ENCODE measurements at places on chromosomes 6 and 20.

- no peak for DNase-seq
Measured at GRCh38 chr20:49983848-49984408, 1.1 kb downstream of the SNAI1 start.

DNA sequence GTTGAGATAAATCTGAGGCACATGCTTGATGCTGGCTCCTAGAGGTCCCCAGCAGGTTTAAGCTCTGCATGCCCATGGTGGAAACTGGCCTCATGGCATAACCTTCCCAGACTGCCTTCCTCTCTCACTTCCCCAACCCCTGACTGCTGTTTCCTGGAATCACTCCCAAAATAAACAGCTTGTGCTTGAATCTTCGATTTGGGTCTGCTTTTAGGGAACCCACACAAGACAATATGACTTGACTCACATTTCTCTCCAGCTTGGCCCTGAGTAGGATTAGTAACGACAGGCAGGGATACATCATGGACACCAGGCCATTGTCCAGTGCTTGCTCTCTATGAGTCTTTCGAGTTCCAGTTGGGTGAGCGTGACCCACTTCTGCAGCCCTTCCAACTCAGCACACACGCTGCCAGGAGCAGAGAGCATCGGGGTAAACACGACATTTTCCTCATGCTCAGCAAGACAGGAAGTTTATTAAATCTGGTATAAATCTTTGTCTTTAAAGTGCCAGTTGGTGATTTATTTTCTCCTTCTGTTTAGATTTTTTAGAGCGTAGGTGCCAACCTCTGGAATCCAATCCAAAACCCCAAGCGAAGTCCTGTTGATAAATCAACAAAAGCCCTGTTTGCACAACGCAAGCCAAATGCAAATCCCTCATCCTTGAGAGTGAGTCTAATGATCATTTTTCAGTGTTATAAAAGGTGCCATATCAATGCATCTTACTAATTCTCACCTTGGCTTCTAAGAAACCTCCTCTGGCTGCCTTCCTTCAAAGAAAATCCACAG lies 135.0 kb downstream of the FOXA2 start:
- DNase-seq, result no peak

- no peak for DNase-seq
Measured at GRCh38 chr6:41358503-41358902, 23.1 kb downstream of the NCR2 start.

- DNase-seq, result no peak
Measured at GRCh38 chr6:137638926-137639706, 144.9 kb upstream of the OLIG3 start.

DNA sequence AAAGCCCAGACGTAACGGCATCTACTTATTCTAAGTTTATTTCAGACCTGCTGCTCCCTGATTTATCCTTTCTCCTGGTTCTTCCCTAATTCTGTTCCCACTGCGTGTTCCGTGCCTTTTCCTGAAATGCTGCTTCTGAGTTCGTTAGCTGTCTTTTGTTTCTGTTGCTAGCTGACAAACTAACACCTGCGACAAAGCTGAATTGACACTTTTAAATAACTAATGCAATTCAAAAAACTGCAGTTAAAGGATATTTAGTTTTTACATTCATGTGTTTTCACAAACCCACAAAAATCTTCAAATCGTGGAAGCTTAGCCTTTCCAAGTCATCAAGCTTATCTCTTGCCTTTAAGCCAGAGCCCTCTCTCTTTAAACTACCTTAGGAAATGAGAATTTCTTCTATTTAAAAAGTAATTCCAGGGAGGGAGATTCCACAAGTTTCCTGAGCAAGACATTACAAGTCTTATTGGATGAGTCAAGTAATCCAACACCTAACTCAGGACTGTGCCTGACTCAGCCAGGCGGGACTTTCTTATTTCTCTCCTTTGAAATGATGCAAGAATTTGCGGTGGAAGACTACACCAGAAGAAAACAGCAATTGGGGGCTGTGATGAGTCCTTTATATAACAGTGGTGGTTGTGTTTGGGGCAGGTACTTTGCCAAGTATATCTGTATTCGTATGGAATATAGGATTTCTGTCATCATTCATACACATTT lies 6.3 kb downstream of the ADTRP start:
- peak; percentile 78 for DNase-seq

DNA sequence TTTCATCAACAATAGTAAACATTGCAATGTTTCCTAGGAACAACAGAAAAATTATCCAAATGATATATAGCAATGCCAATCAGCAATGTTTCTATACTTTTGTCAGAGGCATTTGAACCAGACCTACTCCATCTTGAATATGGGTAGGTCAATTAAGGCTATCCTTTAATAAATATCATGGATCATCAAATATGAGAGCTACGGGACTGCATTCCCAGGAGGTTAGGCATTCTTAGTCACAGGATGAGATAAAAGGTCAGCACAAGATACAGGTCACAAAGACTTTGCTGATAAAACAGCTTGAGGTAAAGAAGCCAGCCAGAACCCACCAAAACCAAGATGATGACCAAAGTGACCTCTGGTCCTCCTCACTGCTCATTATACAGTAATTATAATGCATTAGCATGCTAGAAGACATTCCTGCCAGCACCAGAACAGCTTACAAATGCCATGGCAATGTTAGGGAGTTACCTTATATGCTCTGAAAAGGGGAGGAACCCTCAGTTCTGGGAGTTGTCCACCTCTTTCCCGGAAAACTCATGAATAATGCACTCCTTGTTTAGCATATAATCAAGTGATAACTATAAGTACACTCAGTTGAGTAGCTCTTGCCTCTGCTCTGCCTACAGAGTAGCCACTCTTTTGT lies 8.6 kb upstream of the SERPINB6 start:
- DNase-seq, result no peak

- no peak for DNase-seq
Measured at GRCh38 chr6:151340219-151340978, 51.0 kb downstream of the ZBTB2 start.

GRCh38 chr6:37131104-37131959 lies 38.6 kb upstream of the PIM1 start:
- no peak for DNase-seq

GRCh38 chr6:44309092-44309491 lies 4.1 kb downstream of the AARS2 start:
- peak; percentile 88 for DNase-seq

DNA sequence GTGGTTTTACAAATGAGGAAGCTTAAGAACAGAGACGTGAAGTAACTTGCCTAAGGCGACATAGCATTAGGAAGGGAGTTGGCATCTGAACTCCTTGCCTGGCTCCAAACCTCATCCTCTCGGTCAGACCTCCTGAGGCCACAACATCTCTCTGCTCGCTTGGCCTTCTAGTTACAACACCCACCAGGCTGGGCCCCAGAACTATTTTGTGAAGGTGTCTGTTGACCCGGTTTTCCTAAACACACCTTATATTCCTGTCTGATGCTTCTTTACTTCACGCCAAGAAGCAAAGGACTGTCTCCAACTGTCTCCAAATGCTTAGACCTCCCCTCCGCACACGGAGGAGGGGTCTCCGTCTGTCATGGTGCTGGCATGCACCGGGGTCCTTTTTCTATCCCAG lies 326.6 kb downstream of the THBS2 start:
- DNase-seq, result no peak

DNA sequence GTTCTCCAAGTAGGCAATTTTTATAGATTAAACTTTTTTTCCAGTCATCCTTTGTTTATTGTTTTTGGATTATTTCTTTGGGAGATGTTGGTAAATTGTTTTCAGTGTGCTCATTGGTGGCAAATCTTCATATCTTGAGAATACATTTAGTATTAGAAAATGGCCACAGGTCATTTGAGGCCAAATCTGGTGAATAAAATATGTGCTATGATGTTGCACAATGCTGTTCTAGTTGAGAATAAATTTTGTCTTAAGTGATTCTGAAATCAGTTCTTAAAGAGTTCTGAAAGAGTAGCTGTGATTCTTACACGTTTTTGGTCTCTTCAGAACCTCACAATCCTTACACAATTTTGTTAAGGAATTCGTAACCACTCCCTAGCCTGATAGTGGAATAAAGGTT lies 20.1 kb downstream of the CDKAL1 start:
- DNase-seq, result no peak

- no peak for DNase-seq
Measured at GRCh38 chr6:21941926-21942325, 348.4 kb downstream of the SOX4 start.

- DNase-seq, result no peak
Measured at GRCh38 chr6:156197513-156197912, 579.7 kb upstream of the ARID1B start.

DNA sequence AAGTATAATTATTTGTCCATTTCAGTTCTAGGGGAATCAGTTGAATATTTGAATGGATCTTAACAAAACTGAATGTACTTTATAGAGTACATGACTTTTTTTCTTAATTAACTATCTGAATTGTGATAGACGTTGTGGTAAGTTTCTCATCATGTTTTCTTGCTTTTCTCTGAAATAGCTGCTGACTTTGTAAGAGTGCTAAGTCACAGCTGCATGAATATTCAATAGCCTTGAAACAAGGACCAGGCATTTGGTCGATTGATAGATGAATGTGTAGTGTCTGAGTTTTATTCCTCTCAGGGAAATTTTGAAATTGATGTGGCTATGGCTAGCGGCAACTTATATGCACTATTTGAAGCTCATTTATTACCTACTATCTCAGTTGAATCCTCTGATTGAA lies 56.0 kb downstream of the ADGRB3 start:
- DNase-seq, result no peak

DNA sequence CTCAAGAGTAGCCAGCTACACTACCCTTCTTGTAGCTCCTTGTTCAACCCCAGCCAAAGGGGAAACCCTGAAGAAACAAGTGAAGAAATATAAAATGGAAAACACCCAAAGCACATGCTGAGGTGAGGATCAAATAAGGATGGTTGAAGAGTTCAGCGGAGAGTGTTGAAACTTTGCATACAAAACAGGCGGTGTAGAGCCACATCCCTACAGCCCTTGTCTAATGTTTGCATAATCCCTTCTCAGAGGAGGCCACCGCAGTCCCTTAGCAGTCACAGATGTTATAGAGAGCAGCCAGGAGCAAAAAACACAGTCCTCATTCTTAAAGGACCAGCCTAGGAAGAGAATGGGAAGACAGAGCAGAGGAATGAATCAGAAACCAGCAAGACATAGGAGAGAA lies 350.7 kb upstream of the SASH1 start:
- DNase-seq, result no peak

GRCh38 chr6:18741741-18742140 lies 354.6 kb downstream of the RNF144B start:
- no peak for DNase-seq

All from AG08396 (cell line).